Subcutaneous adipose tissue (tissue), 4 donors: ENCODE measurements at places on chromosomes 16 and 17. TPM values are rescaled to one million over a fixed set of nuclear protein-coding genes. Genes with fewer than 3 reads are reported as not detected.

Gene CHST6
- total RNA-seq = not detected

Gene GPS2
- 52.7 TPM for total RNA-seq

Gene CACNG4
- total RNA-seq = not detected

Gene CA4
- total RNA-seq = 47.0 TPM

Gene EPN3
- total RNA-seq = not detected

Gene IGFBP4
- 268 TPM for total RNA-seq

Gene KRTAP1-5
- not detected for total RNA-seq

Gene TAC4
- not detected for total RNA-seq

Gene CD300A
- total RNA-seq = 2.4 TPM

Gene KCNJ18
- total RNA-seq = not detected

Gene SEPHS2
- total RNA-seq = 42.3 TPM

Gene QRICH2
- total RNA-seq = 0.33 TPM

Gene PPP1R27
- total RNA-seq = not detected

Gene DOC2A
- total RNA-seq = not detected

Gene KRTAP4-11
- total RNA-seq = not detected

Gene ZFP3
- total RNA-seq = 5.9 TPM

Gene PIRT
- total RNA-seq = not detected

Gene CCDC40
- total RNA-seq = 5.5 TPM

Gene PHLPP2
- total RNA-seq = 11.4 TPM

Gene PYCARD
- total RNA-seq = 41.6 TPM

Gene NPIPB13
- total RNA-seq = 3.5 TPM

Gene OR1A1
- total RNA-seq = not detected

Gene TTLL6
- total RNA-seq = not detected

Gene MMP28
- total RNA-seq = 39.6 TPM

Gene CDH11
- total RNA-seq = 12.4 TPM

Gene WNT9B
- not detected for total RNA-seq

Gene INCA1
- 1.1 TPM for total RNA-seq

Gene KDM6B
- total RNA-seq = 6.6 TPM

Gene EXOC3L1
- 13.8 TPM for total RNA-seq

Gene GPRC5B
- total RNA-seq = 10.8 TPM

Gene KRT28
- not detected for total RNA-seq

Gene CSH1
- not detected for total RNA-seq

Gene CDH3
- total RNA-seq = 0.34 TPM

Gene IRF8
- 48.9 TPM for total RNA-seq

Gene ADAD2
- total RNA-seq = 3.6 TPM

Gene MYO15A
- 0.82 TPM for total RNA-seq

Gene PRSS22
- not detected for total RNA-seq

Gene COPZ2
- total RNA-seq = 103 TPM

Gene TP53
- 13.8 TPM for total RNA-seq

Gene SHISA6
- total RNA-seq = 1.3 TPM

Gene PMP22
- total RNA-seq = 386 TPM

Gene FSCN2
- 1.0 TPM for total RNA-seq

Gene KRT31
- not detected for total RNA-seq

Gene MYLK3
- total RNA-seq = 0.17 TPM

Gene SMPD3
- total RNA-seq = not detected

Gene KRT23
- not detected for total RNA-seq

Gene TEDC2
- total RNA-seq = not detected

Gene TPSD1
- 6.6 TPM for total RNA-seq

Gene PPL
- 239 TPM for total RNA-seq

Gene KRTAP4-5
- not detected for total RNA-seq

Gene CHP2
- total RNA-seq = not detected

Gene FN3K
- total RNA-seq = 3.6 TPM

Gene ZNF263
- 39.2 TPM for total RNA-seq

Gene CDYL2
- total RNA-seq = 7.6 TPM
